ENCODE measurements at places on chromosomes 13 and 19.

- DNase-seq: no peak
Measured at GRCh38 chr13:21526707-21527540, 67.8 kb upstream of the ZDHHC20 start.

DNA sequence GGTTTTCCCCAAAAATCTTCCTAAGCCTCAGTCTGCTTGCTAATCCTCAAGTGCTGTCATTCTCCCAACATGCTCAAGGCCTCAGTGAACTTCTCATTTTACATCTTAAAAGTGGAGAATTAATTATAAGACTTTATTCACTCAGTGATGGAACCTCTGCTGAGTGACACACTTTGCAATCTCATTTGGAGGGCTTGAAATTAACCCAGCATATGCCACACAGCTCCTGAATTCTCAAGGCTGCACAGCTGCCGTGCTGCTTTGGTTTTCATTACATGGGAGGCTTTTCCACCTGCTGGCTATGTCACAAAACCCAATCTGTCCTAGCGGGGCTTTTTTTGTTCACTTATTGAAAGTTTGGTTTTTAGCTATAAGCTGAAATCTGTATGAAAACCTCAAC, 28.3 kb upstream of the SERPINE3 start:
- DNase-seq: no peak

GRCh38 chr19:38514812-38515633, 81.5 kb downstream of the RYR1 start:
- DNase-seq: peak; percentile 36

GRCh38 chr19:41821003-41821735, 23.3 kb downstream of the LYPD4 start:
- DNase-seq: peak; percentile 15

DNA sequence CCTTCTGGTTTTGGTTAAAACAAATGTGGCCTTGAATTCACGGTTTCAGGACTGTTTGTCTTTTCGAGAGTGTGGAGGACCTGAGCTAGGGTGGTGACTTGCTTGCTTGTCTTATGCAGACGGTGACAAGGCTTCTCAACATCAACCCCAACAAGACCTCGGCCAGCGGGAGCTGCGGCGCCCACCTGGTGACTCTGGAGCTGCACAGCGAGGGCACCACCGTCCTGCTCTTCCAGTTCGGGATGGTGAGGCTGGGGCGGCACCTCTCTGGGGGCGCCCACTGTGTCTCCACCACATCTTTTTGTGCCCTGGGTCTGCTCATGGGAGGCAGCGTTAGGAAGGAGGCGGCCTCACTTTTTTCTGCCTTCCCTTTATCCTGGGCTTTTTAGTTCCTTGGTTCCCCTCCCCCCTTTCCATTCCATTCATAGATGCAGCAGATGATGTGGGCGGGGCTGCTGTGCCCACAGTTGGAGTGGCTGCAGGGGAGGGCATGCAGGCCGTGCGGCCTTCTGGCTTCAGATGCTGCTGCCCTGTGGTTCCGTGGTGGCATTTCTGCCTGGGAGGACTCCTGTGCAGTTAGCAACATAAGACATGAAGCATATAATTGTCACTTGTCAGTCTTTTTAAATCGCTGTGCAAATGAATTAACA, 23.3 kb downstream of the LAMP1 start:
- DNase-seq: no peak

- no peak for DNase-seq
Measured at GRCh38 chr13:106376401-106377112, 158.9 kb downstream of the EFNB2 start.

GRCh38 chr13:39604756-39605155, 1.8 kb upstream of the LHFPL6 start:
- DNase-seq: no peak

DNA sequence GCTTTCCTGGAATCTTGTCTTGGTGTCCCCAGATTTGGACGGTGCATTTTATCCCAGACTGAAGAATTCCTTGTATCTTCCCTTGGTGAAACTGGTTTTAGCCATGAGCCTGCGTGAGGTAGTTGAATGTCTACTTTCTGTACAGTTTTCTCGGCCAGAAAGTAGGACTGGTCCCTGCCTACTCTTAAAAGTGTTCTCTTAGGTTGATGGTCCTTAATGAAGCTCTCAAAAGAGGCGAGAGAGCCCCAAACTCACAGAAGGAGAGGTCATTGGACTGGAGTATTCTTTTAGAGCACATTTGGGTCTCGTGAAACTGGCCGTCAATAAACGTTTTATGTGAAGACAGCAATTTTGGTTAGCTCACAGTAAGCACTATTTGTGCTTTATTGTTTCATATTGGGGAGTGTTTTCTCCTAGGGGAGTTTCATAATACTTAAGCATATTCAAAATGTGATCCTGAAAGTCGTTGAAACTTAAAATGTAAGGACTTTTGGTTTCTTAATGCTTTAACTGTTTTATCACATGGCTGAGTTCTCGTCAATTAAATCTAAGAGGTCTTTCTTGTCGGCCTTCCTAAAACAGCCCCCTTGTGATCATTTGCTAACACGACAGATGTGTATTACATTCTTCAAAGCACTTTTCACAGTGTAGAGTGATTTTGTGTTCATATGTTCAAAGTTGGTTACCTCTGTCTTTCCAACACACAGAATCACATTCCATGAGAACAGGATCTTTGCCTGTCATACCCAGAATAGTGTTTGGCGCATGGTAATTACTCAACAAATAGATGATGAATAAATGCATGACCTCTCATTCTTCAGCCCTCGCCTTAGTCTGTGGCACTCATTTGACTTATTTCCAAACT, 889 bp downstream of the GTF2F2 start:
- DNase-seq: no peak

DNA sequence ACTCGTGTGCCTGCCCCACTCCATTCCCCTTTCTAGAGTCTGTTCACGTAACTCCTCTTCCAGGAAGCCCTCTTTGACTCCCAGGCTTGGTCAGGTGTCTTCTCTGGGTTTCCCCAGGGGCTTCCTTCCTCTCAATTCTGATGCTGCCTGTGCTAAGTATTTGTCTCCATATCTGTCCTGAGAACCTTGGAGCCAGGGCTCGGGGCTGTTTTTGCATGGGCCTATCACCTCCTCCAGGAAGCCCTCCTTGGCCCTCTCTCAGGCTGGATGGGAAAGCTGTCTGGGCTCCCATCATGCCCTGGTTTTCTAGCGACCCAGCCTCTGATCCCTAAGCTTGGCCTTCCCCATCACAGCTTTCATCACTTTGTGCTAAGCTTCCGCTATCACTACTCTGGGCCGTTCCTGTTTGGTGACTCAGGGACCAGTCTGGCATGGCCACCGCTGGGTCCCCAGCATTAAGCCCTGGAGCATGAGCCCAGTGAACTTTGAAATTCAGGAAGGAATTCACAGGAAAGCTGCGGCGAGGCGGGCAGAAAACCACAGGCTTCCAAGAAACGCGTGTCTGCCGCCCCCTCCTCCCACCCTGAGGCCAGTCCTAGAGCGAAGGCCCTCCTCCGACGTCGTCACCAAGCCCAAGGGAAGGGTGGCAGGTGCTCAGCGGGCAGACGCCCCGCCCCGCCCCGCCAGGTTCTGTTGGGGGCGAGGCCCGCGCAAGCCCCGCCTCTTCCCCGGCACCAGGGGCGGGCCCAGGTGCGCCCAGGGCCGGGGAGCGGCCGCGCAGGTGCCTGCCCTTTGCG, 486 bp upstream of the SPINT2 start:
- DNase-seq: no peak

GRCh38 chr13:93224535-93224934, 2.1 kb upstream of the GPC6 start:
- no peak for DNase-seq

DNA sequence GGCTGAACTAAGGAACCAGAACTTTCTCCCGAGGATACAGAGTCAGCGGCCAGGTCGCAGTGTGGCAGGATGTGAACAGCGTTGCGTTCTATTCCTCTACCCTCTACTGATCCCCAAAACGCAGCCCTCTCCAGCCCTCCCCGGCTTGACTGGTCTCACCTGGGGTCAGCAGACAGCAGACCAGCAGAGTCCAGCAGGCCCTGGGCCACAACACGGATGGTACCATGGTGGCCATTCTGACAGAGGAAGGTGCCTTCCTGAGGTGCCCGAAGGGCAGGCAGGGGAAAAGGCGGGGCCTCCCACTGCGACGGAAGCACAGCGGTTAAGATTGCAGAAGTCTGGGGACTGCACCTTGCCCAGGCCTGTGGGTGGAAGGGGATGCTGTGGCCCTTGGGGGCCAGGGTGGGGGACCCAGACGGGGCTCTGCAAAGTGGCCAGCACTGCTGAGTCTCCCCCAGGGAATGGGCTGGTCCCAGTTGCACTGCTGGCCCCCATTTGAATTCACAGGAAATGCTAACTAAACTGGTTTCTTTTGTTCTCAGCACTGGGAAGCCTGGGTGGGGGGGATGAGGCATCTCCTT, at the start of gene ICAM3:
TSS of gene ICAM3 (minus strand) at position 245 of the 581 bp plus-strand sequence. CDS start at position 235, 10 bp downstream.
- DNase-seq: no peak

- DNase-seq: no peak
Measured at GRCh38 chr19:55820037-55820436, 11.8 kb downstream of the NLRP11 start.

DNA sequence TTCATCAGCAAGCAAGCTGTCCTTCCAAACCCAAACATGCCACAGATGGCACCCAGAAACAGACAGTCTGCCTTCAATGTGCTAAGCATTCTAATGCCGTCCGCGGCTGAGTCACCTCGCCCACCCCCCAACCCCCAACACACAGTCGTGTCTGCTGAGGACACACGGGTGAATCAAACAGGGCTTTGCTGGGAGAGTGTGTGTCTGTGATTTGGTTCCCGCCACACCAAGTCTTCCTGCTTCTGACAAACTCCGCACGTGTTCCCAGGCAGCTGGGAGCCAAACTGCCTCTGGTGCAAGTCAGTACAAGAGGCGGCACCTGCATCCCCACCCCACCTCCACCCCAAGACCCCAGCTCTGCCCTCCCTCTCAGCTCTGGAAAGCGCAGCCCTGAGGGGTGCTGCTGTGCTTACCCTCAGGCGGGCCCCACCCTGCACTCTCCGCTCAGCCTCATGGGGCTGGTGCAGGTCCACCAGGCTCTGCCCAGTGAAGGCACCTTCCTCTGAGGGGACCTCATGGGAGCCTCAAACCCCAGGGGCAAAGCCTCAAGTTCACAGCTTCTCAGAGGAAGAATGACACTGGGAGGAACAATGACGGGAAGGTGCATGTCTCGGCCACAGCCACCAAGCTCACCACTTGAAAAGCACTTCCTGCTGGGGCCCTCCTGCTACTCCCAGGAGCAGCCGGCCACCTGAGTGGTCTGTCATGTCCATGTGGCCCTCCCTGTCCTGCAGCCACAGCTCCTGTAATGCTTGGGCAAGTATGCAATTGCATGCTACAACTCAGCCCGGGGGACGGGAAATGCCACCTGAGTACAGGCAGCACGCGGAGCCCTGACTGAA, 15.0 kb upstream of the SLC35E1 start:
- no peak for DNase-seq

- DNase-seq: no peak
Measured at GRCh38 chr19:17829855-17830566, 8.7 kb upstream of the INSL3 start.

GRCh38 chr13:93290503-93290902, 63.9 kb downstream of the GPC6 start:
- no peak for DNase-seq

- no peak for DNase-seq
Measured at GRCh38 chr13:51330791-51331190, 8.7 kb upstream of the SERPINE3 start.

GRCh38 chr19:44587963-44588770, 25.2 kb upstream of the IGSF23 start:
- peak; percentile 0 for DNase-seq

DNA sequence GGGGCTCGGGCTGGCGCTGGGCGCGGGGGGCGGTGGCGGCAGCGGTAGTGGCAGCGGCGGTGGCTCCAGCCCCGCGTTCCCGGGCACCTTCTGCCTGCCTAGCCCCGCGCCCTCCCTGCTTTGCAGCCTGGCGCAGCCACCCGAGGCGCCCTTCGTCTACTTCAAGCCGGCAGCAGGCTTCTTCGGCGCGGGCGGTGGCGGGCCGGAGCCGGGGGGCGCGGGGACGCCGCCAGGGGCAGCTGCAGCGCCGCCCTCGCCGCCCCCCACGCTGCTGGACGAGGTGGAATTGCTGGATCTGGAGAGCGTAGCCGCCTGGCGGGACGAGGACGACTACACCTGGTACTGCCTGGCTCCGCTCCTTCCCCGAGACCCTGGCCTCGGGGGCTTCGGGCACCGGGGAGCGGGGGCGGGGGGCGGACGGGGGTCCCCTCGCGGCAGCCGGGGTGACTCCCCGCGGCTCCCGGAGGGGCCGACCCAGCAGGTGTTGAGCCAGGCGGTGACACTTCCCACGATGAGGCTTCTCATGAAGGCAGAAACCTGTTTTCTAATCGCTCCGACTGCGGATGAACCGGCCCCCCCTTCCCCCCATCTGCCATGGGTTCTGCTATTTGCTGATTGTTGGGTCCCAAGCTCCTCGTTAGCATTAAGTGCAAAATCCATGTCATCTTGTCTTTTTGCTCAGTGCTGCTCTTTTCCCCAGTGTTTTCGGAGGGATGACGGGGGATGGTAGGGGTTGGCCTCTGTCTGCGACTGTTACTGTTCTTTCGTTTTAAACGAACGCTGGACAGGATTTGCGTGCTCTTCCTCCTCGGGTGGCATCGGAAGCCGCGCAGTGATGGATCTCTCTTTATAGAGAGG, 943 bp downstream of the SLAIN1 start:
- DNase-seq: peak; percentile 88

- no peak for DNase-seq
Measured at GRCh38 chr13:28347456-28348371, 147.2 kb downstream of the FLT1 start.

DNA sequence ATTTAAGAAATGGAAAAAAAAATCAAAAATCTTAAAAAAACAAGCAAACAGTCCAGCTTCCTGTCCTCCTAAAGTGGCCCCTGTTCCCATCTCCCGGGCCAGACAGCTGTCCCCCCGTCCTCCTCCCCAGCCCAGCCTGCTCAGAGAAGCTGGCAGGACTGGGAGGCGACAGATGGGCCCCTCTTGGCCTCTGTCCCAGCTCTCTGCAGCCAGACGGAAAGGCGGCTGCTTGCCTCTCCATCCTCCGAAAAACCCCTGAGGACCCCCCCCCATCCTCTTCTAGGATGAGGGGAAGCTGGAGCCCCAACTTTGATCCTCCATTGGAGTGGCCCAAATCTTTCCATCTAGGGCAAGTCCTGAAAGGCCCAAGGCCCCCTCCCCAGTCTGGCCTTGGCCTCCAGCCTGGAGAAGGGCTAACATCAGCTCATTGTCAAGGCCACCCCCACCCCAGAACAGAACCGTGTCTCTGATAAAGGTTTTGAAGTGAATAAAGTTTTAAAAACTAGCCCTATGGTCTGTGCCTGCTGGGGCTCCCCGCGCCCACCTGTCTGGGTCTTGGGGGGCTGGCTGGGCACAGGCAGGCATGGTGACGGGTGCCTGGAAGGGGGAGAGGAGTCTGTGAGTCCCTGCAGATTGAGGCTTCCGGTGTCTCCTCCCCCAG, 3.8 kb downstream of the GADD45GIP1 start:
- DNase-seq: no peak
